ENCODE measurements at places on chromosomes 7 and 10. TPM values are rescaled to one million over a fixed set of nuclear protein-coding genes. Genes with fewer than 3 reads are reported as not detected.
A peak's percentile ranks its signal among the peaks of the same experiment; 100 is the strongest.

The PDE6C gene
- not detected for total RNA-seq

- no peak for DNase-seq
- no peaks in the 10 kb centered on the region for H3K4me1 ChIP-seq
- no peak overlapping the region for H3K27ac ChIP-seq
- H3K4me3 ChIP-seq: no peak overlapping the region
- no peaks in the 10 kb centered on the region for H3K27me3 ChIP-seq
Measured at GRCh38 chr7:120724448-120724847, 133.5 kb downstream of the TSPAN12 start.

DNA sequence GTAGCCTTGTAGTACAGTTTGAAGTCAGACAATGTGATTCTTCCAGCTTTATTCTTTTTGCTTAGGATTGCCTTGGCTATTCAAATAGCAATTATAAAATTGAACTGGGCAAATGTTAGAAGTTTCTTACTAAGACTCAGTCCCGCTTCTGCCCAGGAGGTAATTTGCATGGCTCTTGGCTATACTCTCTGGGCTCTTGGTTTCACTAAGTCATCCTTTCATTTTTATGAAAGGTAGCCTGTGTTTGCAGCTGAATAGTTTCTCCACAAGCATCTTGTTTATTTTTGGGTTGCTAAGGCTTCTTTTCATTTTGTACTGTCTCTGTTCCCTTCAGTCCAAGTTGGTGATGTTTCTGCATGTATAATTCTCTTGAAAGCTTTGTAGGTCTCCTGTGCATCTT, 340.6 kb downstream of the SH2D4B start:
- DNase-seq: no peak
- no peaks in the 10 kb centered on the region for H3K36me3 ChIP-seq
- H3K4me3 ChIP-seq: no peak overlapping the region
- H3K27ac ChIP-seq: no peak overlapping the region

GRCh38 chr7:144786522-144786921, 49.3 kb downstream of the TPK1 start:
- H3K4me1 ChIP-seq: no peaks in the 10 kb centered on the region
- no peak overlapping the region for H3K4me3 ChIP-seq
- H3K27ac ChIP-seq: no peak overlapping the region
- no peak for DNase-seq

DNA sequence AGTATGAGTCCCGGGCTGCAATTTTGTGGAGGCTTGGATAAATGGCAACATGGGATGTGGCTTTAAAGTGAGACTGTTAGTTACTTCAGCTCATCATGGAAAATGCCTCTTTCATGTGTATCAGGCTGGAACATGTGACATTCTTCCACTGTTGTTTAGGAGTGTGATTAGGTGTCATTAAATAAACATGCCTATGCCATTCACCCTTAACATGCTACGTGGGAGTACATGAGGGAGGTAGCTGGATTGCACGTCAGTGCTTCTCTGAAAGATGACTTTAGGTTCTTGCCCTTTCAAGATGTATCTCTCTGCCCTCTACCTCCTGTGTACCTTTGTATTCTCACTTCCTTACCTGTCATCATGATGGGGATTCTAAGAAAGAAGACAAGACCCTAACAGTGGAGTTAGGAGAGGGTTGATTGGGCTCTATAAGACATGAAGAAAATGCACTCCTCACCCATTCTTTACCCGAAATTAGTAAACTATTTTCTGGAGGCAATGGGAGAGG, 8.9 kb downstream of the AKR1E2 start:
- no peak overlapping the region for H3K27ac ChIP-seq
- H3K4me1 ChIP-seq: no peaks in the 10 kb centered on the region
- H3K27me3 ChIP-seq: no peaks in the 10 kb centered on the region
- no peak for DNase-seq
- H3K4me3 ChIP-seq: no peak overlapping the region
- H3K36me3 ChIP-seq: peaks cover 2% of the 10 kb centered on the region

DNA sequence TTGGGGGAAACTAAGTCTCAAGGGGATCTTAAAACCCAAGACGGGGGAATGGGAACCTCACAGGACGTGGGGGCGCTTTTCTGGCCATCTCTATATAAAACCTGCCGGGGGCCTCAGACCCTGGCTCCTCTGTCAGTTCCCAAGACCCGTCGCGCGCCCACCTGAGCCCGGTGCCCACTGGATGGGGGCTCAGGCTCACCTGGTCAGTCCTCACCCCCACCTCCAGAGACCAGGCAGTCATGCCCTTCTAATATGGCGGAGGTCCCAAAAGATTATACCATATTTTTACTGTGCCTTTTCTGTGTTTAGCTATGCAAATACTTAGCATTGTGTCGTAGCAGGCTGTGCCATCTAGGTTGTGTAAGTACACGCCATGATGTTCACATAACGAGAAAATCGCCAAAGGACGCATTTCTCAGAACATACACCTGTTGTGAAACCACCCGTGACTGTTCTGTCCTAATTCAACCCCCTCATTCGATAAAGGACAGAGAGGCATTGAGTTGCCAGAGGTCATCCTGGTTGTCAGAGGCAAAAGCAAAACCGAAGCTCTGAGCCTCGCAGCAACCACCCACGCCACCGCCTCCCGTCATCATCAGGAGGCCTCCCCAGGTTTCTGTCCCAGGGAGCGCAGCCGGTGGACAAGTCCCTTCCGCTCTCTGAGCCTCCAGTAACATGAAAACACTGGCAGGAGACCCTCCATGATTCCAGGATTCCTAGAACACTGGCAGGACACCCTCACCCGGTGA, 28.9 kb downstream of the OAT start:
- H3K27ac ChIP-seq: no peak overlapping the region
- H3K4me1 ChIP-seq: no peaks in the 10 kb centered on the region
- H3K4me3 ChIP-seq: no peak overlapping the region
- DNase-seq: no peak

GRCh38 chr7:2202901-2203765, 29.6 kb downstream of the MAD1L1 start:
- no peak overlapping the region for H3K27ac ChIP-seq
- H3K27me3 ChIP-seq: no peaks in the 10 kb centered on the region
- H3K4me3 ChIP-seq: no peak overlapping the region
- peak; percentile 45 for DNase-seq
- peaks cover 2% of the 10 kb centered on the region for H3K36me3 ChIP-seq

GRCh38 chr7:1643270-1644092, 26.6 kb upstream of the ELFN1 start:
- DNase-seq: no peak
- no peak overlapping the region for H3K4me3 ChIP-seq
- peaks cover 2% of the 10 kb centered on the region for H3K4me1 ChIP-seq
- no peaks in the 10 kb centered on the region for H3K27me3 ChIP-seq

DNA sequence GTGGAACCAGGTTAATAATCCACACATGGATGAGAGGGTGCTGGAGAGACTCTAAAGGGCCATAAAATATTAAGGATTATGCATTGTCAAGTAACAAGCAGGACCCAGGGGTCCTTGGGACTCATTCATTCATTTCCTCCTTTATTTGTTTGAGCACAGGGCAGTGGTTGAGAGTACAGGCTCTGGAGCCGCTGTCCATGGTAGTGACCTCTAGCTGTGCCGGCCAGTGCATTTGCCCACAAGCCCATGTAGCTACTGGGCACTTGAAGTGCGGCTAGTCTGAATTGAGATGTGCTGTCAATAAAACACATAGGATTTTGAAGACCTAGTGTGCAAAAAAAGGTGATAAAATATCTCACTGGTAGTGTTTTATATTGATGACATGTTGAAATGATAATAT, 137.6 kb downstream of the C10orf105 start:
- H3K27ac ChIP-seq: no peak overlapping the region
- H3K36me3 ChIP-seq: no peaks in the 10 kb centered on the region
- no peaks in the 10 kb centered on the region for H3K27me3 ChIP-seq
- H3K4me3 ChIP-seq: no peak overlapping the region
- no peak for DNase-seq
- no peaks in the 10 kb centered on the region for H3K4me1 ChIP-seq

GRCh38 chr10:8056871-8057331, 2.4 kb downstream of the GATA3 start:
- peak overlapping the region; percentile 82 for H3K27ac ChIP-seq
- peak overlapping the region; percentile 75 for H3K4me3 ChIP-seq
- H3K27me3 ChIP-seq: peaks cover 34% of the 10 kb centered on the region
- H3K36me3 ChIP-seq: no peaks in the 10 kb centered on the region
- no peaks in the 10 kb centered on the region for H3K4me1 ChIP-seq

- no peaks in the 10 kb centered on the region for H3K36me3 ChIP-seq
- no peaks in the 10 kb centered on the region for H3K4me1 ChIP-seq
- H3K27me3 ChIP-seq: no peaks in the 10 kb centered on the region
- no peak overlapping the region for H3K4me3 ChIP-seq
Measured at GRCh38 chr10:124035928-124036558, 57.4 kb downstream of the CHST15 start.

GRCh38 chr10:34275626-34276130, 539.4 kb downstream of the PARD3 start:
- no peaks in the 10 kb centered on the region for H3K27me3 ChIP-seq
- no peak overlapping the region for H3K27ac ChIP-seq
- H3K4me1 ChIP-seq: peaks cover 3% of the 10 kb centered on the region
- no peaks in the 10 kb centered on the region for H3K36me3 ChIP-seq
- no peak overlapping the region for H3K4me3 ChIP-seq

The SLC26A4 gene
- total RNA-seq: 2.5 TPM

DNA sequence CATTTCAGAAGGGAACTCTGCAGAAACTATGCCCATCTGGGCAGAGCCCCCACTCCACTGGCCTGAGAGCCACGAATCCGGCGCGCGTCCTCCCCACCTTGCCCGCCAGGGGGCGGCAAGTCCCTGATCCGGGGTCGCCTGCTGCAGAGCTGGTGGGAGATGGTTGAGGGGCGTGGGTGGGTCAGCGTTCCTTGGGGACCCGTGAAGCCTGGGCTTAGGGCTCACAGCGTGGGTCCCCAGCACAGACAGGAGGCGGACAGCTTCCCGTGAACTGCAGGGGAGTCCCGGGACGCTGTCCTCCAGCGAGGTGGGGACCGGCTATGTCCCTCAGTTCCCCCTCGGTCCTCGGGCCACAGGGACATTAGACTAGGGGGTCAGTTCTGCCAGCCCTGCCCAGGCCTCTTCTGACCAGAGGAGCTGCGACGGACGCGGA, 585 bp upstream of the POP7 start:
- H3K36me3 ChIP-seq: peaks cover 2% of the 10 kb centered on the region
- peak overlapping the region; percentile 84 for H3K4me3 ChIP-seq
- peak; percentile 90 for DNase-seq
- no peaks in the 10 kb centered on the region for H3K27me3 ChIP-seq

GRCh38 chr7:8291397-8292141, 29.6 kb upstream of the ICA1 start:
- H3K27me3 ChIP-seq: no peaks in the 10 kb centered on the region
- no peak for DNase-seq
- no peak overlapping the region for H3K27ac ChIP-seq
- H3K4me1 ChIP-seq: no peaks in the 10 kb centered on the region

The CDC123 gene
- 47.7 TPM for total RNA-seq

DNA sequence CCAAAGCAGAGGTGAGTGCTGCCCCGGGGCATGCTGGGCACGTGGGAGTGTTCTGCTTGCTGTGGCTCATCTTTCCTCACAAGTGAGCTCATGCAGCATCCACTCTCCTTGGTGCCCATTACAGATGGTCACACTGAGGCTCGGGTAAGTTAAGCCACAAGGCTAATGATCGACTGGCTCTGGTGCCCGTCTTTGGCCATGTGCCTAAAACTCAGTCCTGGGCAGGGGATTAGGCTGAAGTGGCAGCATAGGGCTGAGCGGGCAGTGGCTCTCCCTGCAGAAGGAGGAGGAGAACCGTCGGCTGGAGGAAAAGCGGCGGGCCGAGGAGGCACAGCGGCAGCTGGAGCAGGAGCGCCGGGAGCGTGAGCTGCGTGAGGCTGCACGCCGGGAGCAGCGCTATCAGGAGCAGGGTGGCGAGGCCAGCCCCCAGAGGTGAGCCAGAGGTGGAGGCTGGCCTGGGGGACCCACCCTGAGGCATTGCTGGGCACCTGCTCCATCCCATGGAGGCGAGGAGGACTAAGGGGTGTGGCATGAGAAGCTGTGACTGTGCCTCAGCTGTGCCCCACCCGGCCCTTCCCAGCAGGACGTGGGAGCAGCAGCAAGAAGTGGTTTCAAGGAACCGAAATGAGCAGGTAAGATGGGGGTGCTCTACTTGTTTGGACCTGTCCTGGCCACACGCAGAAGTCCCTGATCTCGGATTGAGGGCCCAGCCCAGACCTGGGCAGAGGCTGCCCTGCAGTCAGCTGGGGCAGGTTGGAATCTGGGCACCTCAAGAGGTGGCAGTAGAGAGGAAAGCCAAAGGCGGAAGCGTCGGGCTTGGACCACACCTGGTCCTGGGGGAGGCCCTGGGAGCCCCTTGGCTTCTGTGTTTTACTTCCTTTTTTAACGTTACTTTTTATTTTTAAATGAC, 7.3 kb downstream of the PGAM2 start:
- no peak overlapping the region for H3K4me3 ChIP-seq
- H3K4me1 ChIP-seq: peaks cover 5% of the 10 kb centered on the region
- no peak overlapping the region for H3K27ac ChIP-seq
- H3K36me3 ChIP-seq: peaks cover 46% of the 10 kb centered on the region
- DNase-seq: peak; percentile 28

GRCh38 chr7:143393267-143394041, 12.3 kb downstream of the ZYX start:
- H3K27ac ChIP-seq: no peak overlapping the region
- DNase-seq: no peak
- no peaks in the 10 kb centered on the region for H3K4me1 ChIP-seq
- no peak overlapping the region for H3K4me3 ChIP-seq
- peaks cover 3% of the 10 kb centered on the region for H3K36me3 ChIP-seq

DNA sequence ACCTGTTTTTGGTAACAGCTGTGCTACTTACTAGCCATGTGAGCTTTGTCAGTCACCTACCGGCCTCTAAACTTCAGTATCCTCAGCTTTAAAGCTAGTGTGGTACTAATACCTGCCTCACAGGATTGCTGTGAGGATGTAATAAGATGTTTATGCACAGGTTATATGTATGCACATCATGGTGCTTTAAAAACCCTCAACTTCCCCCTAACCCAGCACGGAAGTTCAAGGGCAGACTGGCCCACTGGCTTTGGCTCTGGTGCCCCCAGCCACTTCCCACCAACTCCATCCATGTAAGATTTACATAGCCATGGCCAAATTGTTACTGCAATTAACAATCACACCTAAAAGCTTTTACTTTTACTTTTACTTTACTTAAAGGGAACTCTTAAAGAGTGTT, 676.0 kb upstream of the GALNT17 start:
- no peaks in the 10 kb centered on the region for H3K36me3 ChIP-seq
- DNase-seq: no peak

DNA sequence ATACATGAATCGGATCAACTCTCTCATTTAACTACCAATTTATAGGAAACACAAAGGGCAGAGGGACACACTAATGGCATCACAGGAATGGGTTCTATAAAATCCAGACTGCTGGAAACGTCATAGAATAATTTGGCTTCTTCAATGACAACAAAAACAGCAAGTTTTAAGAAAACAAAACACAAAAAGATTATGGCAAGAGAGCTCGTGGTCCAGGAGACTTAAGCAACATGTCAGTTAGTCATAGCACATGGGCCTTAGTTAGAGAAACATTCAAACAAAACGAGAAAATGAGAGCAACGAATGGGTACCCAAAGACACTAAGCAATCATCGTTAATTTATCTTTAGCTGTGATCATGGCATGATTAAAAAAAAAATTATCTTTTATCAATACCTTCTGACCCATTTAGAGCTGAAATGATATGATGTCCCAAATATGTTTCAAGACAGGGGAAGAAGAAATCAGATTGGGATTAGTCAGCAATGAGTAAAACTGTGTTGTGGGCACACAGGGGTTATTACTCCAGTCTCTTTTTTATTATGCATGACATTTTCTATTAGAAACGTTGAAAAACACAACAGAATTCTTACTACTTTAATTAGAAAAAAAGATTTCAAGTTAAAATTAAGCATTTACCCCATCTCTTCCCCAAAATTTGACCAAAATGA, 28.3 kb downstream of the NCAPG2 start:
- DNase-seq: no peak
- no peak overlapping the region for H3K27ac ChIP-seq
- H3K4me3 ChIP-seq: no peak overlapping the region
- H3K36me3 ChIP-seq: no peaks in the 10 kb centered on the region
- no peaks in the 10 kb centered on the region for H3K27me3 ChIP-seq

The PPP1R3C gene
- total RNA-seq: 20.3 TPM

Data from kidney (tissue), 22 donors.